ENCODE measurements at places on chromosomes 6 and 20.

DNA sequence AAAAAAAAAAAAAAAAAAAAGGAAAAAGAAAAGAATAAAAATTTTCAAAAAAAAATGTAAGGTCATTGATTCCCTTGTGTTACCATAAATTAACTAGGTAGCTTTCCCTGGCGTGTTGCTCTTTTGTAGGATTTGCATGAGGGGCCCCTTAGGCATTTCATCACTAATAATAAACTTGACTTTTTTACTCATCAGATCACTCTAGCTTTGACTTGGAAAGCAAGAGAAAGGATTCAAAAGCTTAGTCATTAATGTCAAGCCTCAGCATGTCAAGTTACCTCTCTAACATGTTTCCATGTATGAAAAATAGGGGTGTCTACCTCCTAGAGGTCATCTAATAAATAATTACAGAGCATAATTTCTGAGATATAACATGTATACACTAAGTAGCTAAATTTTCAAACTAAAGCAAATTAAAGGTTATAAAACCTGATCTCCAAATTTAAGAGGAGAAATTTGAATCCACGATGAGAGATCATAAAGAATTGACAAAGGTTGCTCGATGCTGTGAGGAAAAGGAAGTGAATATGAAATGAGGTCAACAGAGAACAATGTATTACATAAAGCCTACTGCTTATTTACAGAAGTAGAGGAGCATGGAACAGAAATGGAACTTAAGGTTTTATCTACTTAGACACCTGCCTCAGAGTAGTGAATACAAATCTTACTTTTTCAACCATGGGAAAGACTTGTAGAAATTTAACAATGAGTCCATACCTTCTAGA is 86.8 kb downstream of the ARHGAP18 start:
- DNase-seq = no peak

- DNase-seq = no peak
Observed at GRCh38 chr6:157808405-157808950, 14.6 kb upstream of the SNX9 start.

DNA sequence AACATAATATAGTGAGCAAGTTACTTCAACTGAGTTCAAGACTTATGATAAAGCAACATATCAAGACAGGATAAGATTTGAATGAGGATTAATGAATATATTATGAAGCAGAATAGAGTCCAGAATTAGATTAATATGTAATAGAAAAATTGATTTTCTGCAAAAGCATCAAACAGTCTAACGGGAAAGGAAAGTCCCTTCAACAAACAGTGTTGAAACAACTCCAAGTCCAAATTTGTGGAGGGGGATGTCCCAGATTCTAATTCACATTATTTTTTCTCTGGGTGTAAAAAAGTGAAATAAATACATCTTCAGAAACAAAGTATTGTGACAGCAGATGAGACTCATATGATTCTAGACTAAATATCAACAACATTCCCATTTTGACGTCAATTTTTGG is 289.7 kb downstream of the C6orf118 start:
- no peak for DNase-seq

DNA sequence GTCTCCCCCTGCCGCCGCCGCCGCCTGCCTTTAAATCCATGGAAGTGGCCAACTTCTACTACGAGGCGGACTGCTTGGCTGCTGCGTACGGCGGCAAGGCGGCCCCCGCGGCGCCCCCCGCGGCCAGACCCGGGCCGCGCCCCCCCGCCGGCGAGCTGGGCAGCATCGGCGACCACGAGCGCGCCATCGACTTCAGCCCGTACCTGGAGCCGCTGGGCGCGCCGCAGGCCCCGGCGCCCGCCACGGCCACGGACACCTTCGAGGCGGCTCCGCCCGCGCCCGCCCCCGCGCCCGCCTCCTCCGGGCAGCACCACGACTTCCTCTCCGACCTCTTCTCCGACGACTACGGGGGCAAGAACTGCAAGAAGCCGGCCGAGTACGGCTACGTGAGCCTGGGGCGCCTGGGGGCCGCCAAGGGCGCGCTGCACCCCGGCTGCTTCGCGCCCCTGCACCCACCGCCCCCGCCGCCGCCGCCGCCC is 474 bp downstream of the CEBPB start:
- DNase-seq = no peak

GRCh38 chr20:46402331-46402811 is 4.0 kb downstream of the ELMO2 start:
- DNase-seq = no peak

DNA sequence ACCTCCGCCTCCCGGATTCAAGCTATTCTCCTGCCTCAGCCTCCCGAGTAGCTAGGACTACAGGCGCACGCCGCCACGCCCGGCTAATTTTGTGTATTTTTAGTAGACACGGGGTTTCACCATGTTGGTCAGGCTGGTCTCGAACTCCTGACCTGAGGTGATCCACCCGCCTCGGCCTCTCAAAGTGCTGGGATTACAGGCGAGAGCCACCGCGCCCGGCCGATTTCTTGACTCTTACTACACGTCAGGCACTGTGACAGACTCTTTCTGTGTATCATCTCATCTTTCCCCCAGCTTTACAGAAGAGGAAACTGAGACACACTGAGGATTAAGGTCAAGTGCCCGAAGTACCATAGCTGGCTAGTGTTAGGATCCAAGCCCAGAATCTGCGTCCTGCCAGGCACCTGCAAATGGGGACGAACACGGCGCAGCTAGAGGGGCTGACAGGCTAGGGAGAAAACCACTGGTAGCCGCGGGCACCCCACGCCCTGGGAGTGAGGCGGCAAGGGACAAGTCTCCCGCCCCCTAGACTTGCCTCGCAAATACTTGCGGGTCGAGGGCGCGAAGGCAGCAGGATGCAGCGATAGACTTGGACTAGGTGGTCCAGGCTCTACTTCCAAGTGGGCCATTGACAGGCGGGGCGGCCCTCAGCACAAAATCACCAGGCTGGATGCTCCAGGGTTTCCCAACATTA is 1.1 kb upstream of the TAF8 start:
- DNase-seq = no peak

- DNase-seq = no peak
Observed at GRCh38 chr6:112122756-112123155, 35.4 kb downstream of the FAM229B start.
